GM23248 (cell line): ENCODE measurements at places on chromosomes 2 and 18. TPM values are rescaled to one million over a fixed set of nuclear protein-coding genes. Genes with fewer than 3 reads are reported as not detected.

DNA sequence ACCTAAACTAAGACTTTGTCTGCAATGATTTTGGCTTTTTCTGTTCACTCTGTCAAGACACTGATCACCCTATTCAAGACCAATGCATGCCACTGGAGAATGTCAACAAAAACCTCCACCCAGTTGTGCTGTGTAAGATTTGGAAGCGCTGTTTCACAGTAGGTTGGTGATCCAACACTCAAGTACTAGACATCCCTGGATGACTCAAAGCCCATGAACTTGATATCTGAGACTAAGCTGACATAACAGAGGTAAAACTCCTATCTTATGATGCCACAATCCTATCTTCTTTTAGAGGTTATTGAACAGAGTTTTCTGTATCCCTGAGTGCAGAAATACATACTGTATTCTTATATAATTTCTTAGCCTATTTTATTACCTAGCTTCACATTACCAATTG lies 251.3 kb upstream of the ETAA1 start:
- no peak for DNase-seq

GRCh38 chr2:47354013-47354847 lies 48.7 kb upstream of the MSH2 start:
- peak; percentile 83 for DNase-seq

DNA sequence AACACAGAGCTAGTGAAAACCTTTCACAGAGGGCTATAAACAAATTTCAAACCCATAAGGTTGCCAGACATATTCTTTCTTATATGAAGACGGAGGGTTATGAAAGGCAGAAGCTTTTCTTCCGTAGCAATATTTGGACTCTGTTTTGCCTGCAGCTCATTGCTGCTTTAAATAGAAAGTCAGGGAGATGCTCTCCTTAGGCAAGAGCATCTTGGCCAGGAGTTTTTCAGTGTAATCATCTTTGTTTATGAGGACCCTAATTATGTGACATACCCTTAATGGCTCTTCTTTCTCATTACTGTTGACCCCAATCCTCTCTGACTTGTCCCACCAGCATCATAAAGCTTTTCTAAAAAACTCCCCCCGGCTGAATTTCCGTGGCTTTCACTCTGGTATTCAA lies 433.4 kb upstream of the NRXN1 start:
- no peak for DNase-seq

AFF3 gene
- total RNA-seq = 0.76 and 0.86 TPM in 2 replicates

INHBB gene
- total RNA-seq = 3.4 and 5.6 TPM in 2 replicates

GRCh38 chr2:224910574-224910925 lies 131.7 kb downstream of the DOCK10 start:
- DNase-seq = peak; percentile 36

MAPK4 gene
- total RNA-seq = 0.22 TPM in 1 of 2 replicates, not detected in the other

GRCh38 chr2:71583876-71584275 lies 130.5 kb downstream of the DYSF start:
- DNase-seq = peak; percentile 29

C18orf32 gene
- total RNA-seq = 26.6 and 43.7 TPM in 2 replicates
